CD4-positive, alpha-beta T cell treated with Interleukin-15 for 1 hour (primary cell): ENCODE measurements at places on chromosomes 3 and 15.

GRCh38 chr15:100284191-100284590 is 57.6 kb downstream of the ADAMTS17 start:
- no peak for DNase-seq

GRCh38 chr3:30720586-30721313 is 114.3 kb downstream of the TGFBR2 start:
- no peak for DNase-seq

DNA sequence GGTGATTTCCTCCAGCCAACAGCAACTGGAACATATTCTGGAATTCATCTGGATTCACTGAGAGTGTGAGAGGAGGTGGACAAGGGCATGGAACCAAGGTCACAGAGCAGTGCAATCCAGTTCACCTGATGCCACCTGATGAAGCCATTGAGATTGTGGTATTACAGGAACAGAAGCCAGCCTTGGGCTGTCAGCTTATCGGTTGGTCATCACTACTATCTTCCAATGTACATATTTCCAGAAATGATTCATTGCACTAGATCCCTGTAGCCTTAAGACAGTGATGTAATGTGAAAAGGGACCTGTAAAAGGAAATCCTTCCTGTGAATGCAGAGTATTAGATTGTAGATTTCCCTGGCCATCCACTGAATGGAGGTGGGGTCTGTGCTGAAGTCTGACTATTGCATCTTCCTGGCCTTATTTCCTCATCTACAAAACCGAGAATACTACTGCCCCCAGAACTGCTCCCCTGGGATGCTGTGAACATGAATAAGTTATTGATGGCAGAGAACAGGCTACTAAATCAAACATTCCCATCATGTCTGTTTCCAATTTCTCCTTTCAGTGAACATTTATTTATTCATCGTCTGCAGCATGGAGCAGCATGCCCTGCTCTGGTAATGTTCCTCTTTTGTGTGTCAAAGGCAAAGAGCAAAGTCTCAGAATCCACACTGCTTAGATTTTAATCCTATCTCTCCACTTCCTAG is 47.4 kb upstream of the TPM1 start:
- no peak for DNase-seq

DNA sequence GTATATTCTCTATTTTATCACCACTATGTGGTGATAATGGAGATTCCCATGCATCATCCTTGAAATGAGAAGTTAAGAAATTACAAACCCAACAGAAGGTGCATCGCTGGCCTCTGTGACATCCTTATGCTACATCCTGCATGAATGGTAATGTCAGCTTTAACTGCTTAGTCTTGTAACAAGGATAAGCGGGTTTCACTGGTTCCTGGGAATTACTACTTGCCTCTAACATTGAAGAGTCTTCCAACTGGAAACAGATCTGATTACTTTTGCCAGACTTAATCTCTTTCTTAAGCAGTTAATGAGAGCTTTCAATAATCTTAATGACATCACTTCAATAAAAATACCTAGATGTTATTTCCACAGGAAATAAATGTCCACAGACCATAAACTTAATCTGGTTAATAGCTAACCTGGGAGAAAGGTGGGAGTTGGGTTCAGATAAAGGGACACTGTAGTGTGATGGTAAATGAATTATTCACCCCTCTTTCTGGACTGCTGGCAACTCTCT is 44.0 kb downstream of the FMN1 start:
- no peak for DNase-seq

DNA sequence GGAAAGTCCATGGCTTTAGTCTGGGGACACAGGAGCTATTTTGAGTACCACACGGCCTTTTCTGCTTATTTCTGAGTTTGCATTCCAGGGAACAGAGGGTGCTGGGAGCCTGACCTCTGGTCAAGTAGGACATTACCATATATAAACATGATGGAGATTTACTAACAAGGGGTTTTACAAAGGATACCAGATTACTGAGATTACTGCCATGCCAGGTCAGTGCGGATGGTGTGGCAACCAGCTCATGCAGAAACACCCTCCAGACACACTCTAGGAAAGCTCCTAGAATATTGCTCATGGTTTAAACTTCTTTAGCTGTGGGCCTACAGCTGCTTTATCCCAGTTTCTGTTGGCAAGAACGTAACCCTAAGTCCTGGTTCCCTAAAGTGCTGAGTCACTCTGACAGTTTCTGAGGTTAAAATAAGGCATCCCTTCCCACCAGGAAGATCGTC is 54.3 kb upstream of the AGTR1 start:
- DNase-seq, result no peak

GRCh38 chr15:73593304-73594074 is 39.7 kb downstream of the NPTN start:
- DNase-seq, result no peak

DNA sequence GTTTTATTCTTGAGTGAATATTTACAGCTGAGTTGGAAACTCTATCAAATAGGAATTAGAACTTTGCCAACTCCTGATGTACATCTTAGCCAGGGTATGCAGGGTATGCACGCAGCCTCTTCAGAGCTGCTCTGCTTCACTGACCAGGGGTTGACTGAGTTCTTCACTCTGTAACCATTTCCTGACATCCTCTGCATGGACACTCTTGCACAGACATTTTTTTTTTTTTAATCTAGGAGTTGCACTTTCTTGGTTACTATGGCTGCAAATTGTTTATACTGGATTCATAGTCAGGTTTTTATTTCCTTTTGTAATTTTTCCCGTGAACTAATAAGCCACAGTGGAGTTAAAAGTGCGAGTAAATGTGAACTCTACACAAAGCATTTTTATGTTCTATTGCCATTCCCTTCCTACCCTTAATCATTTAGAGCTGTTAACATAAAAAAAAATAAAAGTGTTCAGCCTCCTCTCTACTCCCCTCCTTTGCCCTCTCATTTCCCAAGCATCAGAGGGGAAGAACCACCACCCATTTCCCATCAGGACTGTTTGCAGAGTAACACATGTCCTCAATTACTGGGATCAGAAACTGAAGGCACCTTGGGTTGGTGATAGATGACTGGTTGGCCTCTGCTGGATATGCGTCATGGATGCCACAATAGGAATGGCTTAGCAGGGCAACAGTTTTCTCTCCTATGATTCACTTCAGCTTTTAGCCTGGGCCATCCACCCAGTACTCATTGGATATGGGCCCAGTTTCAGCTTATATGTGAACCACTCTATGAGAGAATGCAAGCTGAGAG is 54.0 kb downstream of the DUT start:
- no peak for DNase-seq

GRCh38 chr15:96586901-96587300 is 256.4 kb downstream of the NR2F2 start:
- DNase-seq, result peak; percentile 19

DNA sequence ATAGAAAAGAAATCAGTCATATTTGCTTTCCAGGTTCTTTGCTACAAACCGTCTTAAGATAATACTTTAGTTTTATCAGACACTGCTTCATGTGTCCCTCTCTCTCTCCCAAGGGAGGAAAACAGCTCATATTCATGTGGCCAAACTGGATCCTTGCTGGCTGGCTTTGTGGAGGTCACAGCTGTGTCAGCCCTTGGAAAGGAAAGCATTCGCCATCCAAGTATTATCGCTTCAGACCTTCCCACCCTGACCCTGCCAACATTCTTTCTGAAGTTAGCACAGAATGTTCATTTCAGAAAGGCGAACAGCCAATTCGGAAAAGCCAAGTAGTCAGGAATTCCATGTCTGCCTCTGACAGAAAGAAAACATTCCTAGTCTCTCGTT is 213.6 kb downstream of the FEZF2 start:
- DNase-seq, result no peak

DNA sequence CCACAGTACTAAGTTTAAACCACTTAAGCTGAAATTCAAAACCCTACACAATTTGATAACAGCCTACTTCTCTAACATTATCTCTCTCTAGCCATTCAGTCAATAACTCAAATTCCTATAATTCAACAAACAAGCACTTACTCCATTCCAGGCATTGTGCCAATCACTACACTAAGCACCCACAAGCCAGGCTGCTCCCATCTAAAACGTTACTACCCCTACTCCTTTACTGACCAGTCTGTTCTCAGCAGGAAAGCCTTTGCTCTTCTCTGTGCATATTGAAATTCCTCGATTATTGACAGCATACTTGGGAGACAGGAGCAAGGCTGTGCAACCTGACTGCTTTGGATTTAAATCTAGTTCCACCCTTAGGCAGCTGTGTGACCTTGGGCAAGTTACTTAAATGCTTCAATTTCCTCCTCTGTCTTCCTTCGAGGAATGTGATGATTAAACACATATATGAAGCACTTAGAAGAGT is 177.2 kb upstream of the THBS1 start:
- no peak for DNase-seq

GRCh38 chr3:50491023-50491422 is 12.4 kb downstream of the CACNA2D2 start:
- no peak for DNase-seq

- DNase-seq, result no peak
Observed at GRCh38 chr15:42121021-42121420, 26.7 kb upstream of the PLA2G4D start.

DNA sequence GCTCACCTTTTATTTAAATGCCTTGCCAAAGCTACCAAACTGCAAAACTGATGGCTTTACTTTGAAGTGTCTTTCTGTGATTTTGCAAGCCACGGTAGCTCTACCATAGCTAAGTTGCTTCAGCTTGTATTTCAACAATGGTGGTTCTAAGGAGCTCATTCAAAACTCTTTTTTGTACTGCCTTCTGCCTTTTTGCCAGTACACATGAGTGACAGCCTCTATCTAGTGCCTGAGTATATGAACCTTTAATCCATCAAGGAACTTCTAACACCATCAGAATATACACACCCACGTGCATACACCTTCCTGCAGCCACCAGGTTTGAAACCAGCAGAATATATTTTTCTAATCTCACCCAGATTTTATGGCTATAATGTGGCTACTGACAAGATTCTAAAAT is 10.4 kb upstream of the NR2F2 start:
- no peak for DNase-seq

DNA sequence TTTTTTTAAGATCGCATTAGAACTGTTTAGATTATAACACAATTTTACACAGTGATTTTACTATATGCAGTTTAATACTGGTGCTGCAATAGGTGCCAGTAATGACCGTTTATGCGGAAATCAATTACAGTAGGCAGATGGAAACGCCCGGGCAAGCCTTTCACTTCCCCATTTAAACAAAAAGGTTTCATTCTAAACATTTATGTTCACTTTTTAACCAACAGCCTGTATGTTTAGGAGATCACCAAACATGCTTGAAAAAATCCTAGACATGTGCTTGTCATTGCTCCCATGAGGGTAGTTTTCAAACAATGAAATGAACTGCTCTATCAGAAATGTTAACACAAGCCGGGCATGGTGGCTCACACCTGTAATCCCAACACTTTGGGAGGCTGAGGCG is 2.7 kb downstream of the BNIP2 start:
- peak; percentile 41 for DNase-seq

GRCh38 chr3:64595253-64595694 is 92.5 kb downstream of the ADAMTS9 start:
- DNase-seq, result no peak

DNA sequence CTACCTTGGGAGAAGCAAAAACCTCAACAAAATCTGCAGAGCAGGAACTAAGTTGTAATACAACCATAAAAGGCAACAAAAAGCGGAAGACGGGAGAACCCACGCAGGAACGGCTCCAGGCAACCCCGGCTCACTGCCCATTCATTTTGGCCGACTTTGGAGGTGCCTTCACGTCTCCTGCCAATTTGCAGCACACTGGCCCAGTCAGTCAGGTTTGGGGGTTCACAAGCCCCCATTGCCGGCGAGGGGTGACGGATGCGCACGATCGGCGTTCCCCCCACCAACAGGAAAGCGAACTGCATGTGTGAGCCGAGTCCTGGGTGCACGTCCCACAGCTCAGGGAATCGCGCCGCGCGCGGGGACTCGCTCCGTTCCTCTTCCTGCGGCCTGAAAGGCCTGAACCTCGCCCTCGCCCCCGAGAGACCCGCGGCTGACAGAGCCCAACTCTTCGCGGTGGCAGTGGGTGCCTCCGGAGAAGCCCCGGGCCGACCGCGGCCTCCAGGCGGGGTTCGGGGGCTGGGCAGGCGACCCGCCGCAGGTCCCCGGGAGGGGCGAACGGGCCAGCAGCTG is 463 bp downstream of the TERC start:
- peak; percentile 63 for DNase-seq

DNA sequence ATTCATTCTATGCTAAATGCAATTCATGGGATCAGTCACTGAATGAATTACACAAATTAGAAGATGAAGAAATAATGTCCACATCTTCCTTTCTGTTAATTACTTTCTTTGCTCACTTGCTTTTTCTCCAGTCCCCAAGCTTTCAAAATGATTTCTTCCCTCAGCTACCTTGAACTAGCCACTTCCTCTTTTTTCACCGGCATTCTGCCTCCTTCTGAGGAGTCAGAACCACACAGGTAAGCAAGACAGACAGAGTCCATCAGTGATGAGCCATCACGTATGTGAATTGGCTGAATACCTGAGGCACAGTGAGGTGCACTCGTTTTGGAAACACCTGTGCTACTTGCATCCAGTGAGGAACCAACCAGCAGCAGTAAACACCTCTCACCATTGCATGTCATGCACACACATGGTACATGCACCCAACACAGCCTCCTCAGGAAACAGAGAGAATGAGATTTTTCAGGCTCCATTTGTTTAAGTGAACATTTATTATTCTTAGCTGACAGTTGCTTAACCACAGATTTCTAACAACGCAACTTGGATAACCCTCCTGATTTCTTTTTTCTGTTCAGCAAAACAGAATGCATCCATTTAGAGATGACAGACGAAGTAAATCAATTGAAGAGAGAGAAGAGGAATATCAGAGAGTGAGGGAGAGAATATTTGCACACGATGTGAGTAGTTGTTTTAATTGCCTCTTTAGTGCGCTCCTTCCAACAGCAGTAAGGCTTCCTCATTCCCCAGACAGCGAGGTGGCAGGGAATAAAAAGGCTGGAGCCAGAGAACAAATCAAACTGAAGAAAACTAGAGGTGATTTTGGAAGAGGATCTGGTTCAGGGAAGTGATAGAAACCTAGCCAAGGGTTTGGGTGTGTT is 69.3 kb downstream of the ARPP21 start:
- DNase-seq, result no peak

GRCh38 chr15:70586241-70586640 is 177.1 kb downstream of the UACA start:
- no peak for DNase-seq

DNA sequence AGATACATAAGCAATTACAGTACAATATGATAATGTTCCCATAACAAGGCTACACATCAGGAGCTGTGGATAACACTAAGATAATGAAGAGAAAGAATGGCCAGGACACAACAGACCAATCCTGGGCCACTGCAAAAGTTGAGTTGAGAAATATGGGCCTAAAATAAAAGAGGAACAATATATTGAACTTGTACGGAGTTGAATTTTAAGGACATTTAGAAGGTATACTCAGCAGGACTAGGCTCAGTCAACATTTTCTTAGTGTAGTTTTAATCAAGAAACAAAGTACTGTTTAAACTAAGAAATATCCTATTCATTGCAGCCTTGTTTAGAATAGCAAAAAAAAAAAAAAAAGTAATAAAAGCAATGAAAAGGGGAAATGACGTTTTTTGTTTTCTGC is 24.3 kb downstream of the HERC1 start:
- DNase-seq, result no peak

GRCh38 chr15:47718497-47719437 is 1.5 kb downstream of the SEMA6D start:
- DNase-seq, result no peak
